HS-5 (cell line): ENCODE measurements at places on chromosomes 4 and X.

DNA sequence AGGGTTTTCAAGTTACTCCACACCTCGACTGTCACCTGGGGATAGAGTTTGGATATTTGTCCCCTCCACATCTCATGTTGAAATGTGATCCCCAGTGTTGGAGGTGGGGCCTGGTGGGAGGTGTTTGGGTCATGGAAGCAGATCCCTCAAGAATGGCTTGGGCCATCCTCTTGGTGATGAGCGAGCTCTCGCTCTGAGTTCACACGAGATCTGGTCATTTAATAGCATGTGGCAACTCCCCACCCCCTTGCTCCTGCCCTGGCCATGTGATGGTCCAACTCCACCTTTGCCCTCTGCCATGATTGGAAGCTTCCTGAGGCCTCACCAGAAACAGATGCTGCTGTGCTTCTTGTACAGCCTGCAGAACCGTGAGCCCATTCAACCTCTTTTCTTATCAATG is 8.3 kb downstream of the CTAG1A start:
- no peak for DNase-seq

DNA sequence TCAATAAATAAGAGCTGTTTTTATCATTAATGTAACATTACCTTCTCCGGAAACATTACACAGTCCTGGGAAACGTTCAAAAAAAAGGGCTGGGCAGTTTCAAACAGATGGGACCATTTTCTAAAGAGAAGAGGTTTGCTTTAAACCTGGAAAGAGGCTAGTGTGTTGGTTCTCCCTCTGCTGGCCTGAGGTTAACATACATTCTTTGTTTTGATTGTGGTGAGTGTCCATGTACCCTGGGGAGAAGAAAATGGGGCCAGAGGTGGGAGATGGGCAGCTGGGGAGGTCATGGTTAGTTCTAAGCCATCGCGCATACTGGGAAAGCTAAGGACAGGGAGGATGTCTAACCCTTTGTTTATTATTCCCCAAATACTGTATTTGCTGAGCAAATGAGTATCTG is 194.7 kb downstream of the CPEB2 start:
- DNase-seq, result no peak

DNA sequence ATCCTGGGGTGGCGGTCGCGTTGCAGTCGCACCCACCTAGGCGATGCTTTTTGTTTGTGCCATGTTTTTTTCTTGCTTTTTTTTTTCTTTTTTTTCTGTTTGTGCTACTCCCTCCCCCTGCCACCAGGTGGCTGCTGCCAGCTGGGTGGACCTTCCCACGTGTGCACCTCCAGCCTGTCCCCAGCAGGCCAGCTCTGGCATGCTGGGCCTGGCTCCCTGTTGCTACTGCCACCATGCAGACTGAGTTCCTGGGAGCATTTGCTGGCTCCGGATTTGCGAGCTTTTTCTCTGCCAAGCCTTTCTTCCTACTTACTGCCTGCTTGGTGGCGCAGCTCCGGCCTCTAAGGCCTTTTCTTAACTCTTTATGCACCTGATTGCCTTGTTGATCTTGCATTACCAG is 161.2 kb upstream of the WDFY3 start:
- no peak for DNase-seq

- DNase-seq, result no peak
Measured at GRCh38 chr4:26311633-26312032, 9.2 kb upstream of the RBPJ start.

DNA sequence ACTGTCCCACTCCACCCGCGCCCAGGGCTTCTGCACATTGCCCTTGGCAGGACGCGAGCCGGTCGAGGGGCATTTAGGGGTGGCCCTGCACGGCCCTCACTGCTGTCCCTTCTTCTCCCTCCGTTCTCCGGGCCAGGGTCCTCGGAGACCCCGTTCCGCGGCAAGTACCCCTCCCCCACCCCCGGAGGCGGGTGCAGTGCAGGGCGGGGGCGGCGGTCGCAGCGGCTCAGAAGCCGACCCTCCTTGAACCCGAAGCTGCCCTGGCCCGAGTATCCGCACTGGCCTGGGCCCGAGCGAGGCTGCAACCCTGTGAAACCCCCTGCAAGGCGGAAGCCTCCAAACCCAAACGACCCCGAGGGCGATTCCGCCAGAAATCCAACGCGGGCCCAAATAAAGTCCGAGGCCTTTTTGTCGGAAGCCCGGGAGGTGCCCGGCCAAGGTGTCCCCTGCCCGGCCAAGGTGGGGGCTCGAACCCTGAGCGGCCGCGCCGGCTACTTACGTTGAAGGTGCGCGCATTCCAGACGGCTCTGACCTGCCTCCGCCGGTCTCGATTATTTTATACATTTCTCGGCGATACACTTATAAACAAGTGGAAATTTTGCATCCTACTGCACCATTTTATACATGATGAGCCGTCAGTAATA is 53.1 kb upstream of the TMEM33 start:
- DNase-seq, result peak; percentile 0

DNA sequence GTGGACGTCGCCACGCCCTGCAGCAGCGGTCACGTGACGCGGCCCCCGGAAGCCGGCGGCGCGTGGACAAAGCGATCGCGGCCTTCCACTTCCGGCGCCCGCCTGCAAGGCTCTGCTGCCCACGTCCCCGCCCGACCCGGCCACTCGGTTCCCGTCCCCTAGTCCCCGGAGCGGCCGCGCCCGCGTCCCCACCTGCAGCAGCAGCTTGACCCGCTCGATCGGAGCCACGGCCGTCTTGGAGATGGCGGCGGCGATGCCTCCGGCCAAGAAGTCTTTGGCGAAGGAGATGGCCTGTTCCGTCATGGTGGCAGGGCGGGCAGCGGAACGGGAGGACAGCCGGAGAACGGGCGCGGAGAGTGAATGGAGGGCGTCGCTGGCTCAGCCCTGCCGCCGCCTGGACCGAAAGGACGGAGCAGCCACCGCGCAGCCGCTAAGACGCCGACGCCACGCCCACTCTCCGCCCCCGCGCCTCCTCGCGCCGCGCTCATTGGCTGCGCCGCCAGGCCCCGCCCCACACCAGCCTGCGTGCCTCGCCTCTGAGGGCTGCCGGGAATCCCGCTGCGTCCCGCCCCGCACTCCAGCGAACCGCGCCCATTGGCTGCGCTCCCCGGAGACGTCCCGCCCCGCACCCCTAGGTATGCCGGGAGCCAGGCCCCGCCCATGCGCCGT is at the start of gene SLC25A6:
Gene SLC25A6 (minus strand): TSS at position 407 of the 669 bp plus-strand sequence. CDS start 104 bp downstream, at position 303.
- peak; percentile 77 for DNase-seq

DNA sequence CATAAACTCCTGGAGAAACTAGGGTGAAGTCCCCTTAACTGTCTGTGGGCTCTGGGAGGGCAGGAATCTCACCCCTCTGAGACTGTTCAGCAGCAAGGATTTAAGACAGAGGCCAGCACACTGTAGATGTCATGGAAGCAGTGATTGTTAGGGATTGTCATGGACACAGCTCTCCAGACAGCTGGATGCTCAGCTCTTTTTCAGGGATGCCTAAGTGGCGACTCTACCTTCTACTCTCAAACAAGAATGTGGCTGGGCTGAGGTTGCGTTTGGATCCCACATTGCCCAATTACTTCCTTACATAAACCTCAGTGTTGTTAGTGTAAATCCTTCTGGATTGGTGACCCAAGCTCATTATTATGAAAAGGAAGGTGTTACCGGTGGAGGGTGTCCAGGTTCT is 291.9 kb upstream of the VCX3A start:
- no peak for DNase-seq

- DNase-seq, result no peak
Measured at GRCh38 chr4:81724925-81725329, 253.2 kb upstream of the RASGEF1B start.

DNA sequence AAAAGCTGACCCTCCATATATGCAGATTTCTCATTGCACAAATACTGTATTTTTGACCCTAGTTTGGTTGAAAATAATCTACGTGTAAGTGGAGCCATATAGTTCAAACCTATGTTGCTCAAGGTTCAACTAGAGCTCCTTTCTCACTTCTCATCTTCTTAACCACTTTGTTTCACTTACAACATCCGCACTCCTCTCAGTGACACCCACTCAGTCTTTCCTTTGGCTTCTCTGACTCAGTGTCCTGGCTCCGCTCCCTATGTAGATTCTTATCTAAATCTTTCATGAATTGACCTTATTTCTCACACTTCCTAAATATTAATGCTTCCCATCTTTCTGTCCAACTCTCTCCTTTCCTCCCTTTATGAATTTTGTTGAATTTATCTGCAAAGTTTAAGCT is 32.9 kb upstream of the DKK2 start:
- no peak for DNase-seq

- DNase-seq, result no peak
Measured at GRCh38 chr4:189305500-189305899, 635.2 kb upstream of the FRG1 start.

DNA sequence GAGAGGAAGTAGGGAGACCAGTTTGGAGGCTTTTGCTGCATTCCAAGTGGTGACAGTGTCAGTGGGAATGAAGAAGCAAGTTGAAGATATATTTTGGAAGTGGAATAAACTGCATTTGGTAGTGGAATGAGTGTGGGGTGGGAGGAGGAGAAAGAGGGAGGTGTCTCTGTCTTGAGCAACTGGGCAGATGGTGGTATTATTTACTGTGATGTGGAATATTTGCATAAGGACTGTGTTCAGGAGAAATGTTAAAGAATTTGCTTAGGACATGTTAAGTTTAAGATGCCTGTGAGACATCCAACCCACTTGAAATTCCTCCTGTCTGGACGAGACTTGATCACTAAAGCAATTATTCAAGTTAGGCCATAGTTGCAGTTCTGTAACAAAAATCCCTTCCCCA is 448.9 kb upstream of the AMOT start:
- no peak for DNase-seq

- DNase-seq, result no peak
Measured at GRCh38 chr4:91025241-91026148, 898.3 kb downstream of the CCSER1 start.

GRCh38 chr4:35912174-35912573 is 332.1 kb downstream of the ARAP2 start:
- DNase-seq, result no peak

GRCh38 chrX:17067534-17067933 is 121.1 kb downstream of the REPS2 start:
- no peak for DNase-seq

- DNase-seq, result no peak
Measured at GRCh38 chrX:130523460-130524394, 121.9 kb downstream of the RBMX2 start.

- no peak for DNase-seq
Measured at GRCh38 chr4:155017426-155017825, 191.0 kb upstream of the NPY2R start.

DNA sequence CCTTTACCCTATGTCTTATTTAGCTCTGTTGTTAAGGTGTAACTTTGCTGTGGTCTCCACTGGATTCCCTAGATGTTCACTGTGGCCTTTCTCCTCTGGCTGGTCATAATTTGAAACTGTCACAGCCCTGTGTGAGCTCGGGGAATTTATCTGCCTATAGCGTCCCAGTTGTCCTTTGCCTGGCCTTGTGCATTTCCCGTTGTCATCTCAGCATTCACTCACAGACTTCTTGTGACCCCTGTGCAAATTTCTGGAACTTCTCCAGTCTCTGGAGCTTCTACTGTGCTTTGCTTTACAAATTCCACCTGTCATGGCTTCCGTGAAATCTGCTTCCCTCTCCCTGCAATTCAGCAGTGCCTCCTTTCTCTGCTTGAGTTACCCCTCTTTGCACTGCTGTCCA is 106.7 kb downstream of the WWC2 start:
- DNase-seq, result no peak

DNA sequence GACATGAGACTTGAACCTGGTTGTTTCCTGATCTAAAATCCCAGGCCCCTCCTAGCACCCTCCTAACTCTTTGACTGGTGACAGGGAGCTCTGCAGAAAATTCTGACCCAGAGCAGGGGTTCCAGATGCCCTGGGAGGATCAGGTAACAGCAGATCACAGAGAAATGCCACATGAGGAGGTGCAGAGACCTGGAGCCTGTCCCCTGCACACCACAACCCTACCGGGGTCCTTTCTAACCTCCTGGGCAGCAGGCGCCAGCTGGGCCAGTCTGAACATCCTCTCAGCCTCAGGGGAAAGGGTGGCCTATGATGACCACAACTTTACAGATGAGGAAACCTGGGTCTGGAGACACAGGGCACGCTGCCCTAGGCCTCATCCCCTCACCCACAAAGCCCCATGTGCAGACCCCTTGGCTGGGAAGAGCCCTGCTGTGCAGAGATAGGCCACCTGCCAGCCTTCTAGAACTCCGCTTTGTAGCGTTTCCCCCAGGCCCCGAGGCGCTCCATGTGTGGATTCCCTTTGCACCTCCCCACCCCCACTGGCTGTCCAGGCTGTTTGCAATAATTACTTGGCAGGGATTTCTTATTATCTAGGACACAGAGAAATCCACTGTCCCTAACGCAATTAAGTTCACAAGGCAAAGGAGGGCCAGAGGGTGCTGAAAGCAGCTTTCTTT is 36.5 kb downstream of the WDR1 start:
- no peak for DNase-seq

DNA sequence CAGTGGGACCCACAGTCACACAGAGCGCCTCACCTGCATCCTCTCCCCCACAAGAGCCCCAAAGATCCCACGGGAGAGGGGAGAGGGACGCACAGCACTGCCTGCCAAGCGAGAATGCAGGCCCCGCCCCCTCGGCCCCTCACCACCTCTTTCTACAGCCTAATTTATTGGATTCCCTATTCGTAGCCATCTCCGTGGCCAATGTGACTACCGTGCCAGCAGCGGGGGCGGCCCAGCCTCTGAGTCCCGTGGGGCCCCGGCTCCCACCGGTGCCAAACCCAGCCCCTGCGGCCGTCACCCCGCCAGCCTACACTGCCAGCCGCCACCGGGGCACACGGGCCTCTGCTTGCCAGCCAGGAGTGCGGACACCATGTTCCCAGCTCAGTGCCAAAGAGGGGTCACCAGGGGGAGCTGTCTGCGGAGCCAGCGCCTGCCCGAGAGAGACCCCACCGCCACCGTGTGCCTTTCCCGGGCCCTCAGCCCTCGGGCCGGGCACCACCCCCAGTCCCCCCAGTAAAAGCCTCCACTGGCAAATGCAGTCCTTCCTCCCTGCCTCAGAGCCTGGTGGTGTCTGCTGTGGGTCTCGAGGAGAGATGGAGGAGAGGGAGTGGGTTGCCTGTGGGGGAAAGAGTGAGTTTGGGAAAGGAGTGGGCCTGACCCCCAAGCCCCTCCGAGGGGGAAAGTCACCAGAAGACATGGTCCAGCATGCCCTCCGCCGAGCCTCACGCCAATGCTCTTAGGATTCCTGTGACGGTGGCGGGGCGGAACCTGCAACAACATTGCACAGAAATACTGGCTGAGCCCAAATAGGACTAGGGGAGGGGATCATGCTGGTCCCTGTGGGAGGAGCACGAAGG is 19.6 kb upstream of the PLXNB3 start:
- no peak for DNase-seq
